T47D (cell line): ENCODE measurements at places on chromosomes 4 and X.

DNA sequence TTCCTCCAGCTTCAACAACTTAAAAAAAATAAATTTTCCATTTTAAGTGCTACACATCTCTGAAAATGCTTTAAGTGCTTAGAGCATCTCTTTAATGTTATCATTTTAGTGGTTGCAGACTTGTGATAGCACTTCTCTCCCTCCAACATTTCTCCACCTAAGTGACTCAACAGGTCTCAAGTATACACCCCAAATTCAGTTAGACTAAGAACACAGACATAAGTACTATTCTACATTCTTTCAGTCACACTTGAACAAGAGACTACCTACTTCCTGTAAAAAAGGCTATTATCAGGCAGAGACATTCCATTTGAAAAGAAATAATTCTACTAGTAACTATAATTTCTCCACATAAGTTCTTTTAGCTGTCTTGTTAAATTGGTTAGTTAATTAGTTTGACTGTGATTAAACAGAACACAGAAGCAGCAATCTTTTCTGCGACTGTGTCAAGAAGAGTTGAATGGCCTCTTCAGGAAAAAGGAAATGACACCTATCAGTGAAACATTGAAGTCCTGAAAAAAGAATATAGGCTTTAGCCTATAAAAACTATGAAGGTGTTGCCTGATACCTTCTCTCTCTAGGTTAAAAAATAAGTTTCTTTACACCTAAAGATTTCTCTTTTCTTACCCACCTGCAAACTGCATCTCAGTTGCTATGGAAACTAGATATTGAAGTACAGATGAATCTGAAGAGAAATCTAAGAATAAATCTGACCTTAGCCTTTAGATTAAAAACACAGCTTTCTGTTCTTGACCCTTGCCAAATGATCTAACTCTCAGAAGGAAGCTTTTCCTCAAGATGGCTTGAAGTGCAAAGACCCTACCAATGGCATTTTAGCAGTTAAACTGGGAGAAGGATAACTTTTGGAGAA lies 18.0 kb downstream of the NAF1 start:
- DNase-seq, result no peak

DNA sequence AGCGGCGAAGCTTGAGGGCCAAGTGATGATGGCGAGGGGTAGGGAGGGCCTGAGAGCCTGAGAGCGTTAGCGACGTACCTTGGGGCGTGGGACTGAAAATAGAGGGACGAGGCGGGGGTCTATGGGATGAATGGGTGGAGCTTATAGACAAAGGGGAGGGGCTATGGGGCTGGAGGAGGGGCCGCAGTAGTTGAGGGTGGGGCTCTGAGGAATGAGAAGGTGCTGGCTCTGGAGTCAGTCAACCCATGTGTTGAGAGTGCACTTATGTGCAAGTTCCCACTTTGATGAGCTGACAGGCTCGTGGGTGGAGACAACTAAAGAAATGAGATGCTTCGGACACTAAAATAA lies 488 bp downstream of the TBC1D25 start:
- DNase-seq, result peak; percentile 28

- DNase-seq, result no peak
Observed at GRCh38 chrX:132776486-132777210, 181.8 kb downstream of the HS6ST2 start.

- no peak for DNase-seq
Observed at GRCh38 chr4:27368781-27369180, 508.1 kb downstream of the STIM2 start.

GRCh38 chr4:39349326-39349725 lies 16.8 kb downstream of the RFC1 start:
- no peak for DNase-seq

GRCh38 chrX:43016021-43016420 lies 238.1 kb upstream of the PPP1R2C start:
- DNase-seq, result no peak
